ENCODE measurements at places on chromosomes 1 and 21. TPM values are rescaled to one million over a fixed set of nuclear protein-coding genes. Genes with fewer than 3 reads are reported as not detected.

GRCh38 chr1:46812065-46812963 lies 13.5 kb downstream of the CYP4B1 start:
- no peaks in the 10 kb centered on the region for H3K36me3 ChIP-seq
- H3K27ac ChIP-seq: no peak overlapping the region
- no peak for DNase-seq
- H3K4me3 ChIP-seq: no peak overlapping the region
- H3K4me1 ChIP-seq: no peaks in the 10 kb centered on the region
- no peaks in the 10 kb centered on the region for H3K27me3 ChIP-seq

GRCh38 chr1:203283597-203283996 lies 21.7 kb upstream of the BTG2 start:
- peaks cover 23% of the 10 kb centered on the region for H3K4me1 ChIP-seq
- no peak overlapping the region for H3K4me3 ChIP-seq
- H3K27me3 ChIP-seq: no peaks in the 10 kb centered on the region
- no peak for DNase-seq
- H3K27ac ChIP-seq: no peak overlapping the region

GRCh38 chr21:23694390-23694789 lies 1912.9 kb downstream of the MRPL39 start:
- no peak overlapping the region for H3K4me3 ChIP-seq
- DNase-seq: no peak
- H3K36me3 ChIP-seq: no peaks in the 10 kb centered on the region

DNA sequence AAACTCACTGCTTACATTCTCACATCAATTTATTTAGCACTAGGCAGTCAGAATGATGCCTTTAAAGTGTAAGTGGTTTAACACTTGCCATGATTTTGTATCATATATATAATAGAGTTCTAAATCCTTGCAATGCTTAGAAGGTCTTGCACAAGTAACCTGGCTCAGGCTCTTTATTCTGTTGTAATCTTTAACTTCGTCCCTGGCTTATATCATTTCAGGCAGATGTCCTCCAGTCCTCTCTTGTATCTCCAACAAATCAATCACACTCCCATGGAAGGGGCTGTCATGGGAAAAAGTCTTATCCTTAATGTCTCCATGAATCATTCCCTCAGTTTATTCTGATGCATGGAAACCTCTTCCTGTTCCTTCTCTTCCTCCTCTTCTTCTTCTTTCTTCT lies 841.6 kb upstream of the B3GALT2 start:
- no peak for DNase-seq
- no peak overlapping the region for H3K4me3 ChIP-seq
- no peaks in the 10 kb centered on the region for H3K4me1 ChIP-seq
- no peaks in the 10 kb centered on the region for H3K36me3 ChIP-seq
- H3K27me3 ChIP-seq: no peaks in the 10 kb centered on the region
- no peak overlapping the region for H3K27ac ChIP-seq

RGSL1 gene
- not detected for total RNA-seq

DNA sequence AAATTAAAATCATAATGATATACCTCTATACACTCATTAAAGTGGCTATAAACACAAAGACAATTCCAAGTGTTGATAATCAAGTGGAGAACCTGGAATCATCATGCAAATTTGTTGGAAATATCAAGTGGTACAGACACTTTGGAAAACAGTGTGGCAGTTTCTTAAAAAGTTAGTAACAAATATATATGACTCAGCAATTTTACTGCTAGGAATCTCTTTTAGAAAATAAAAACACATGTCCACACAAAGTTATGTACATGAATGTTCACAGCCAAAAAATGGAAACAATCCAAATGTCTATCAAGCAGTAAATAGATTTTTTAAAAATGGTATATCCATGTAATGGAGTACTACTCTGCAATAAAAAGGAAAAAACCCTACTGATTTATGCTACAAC lies 375.6 kb downstream of the HLX start:
- no peak overlapping the region for H3K4me3 ChIP-seq
- H3K27ac ChIP-seq: no peak overlapping the region
- no peaks in the 10 kb centered on the region for H3K27me3 ChIP-seq
- no peaks in the 10 kb centered on the region for H3K36me3 ChIP-seq
- no peaks in the 10 kb centered on the region for H3K4me1 ChIP-seq
- DNase-seq: no peak

DNA sequence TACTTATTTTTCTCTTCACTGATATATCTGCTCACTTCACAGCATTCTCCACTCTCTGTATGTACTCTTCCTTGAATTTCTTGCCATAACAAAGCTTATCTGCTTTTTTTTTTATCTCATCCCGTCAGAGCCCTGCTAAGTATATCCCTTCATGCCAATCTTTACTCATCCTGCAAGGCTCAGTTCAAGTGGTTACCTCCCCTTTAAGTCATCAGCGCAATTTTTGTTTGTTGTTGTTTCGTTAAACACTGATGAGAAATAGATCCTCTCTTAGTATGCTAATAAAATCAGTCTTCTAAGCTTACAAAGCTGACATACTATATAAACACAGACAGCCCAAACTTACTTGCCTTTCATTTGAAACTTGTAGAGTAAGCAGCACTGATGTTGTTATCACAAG lies 17.8 kb downstream of the COL24A1 start:
- no peaks in the 10 kb centered on the region for H3K27me3 ChIP-seq
- no peaks in the 10 kb centered on the region for H3K36me3 ChIP-seq
- no peaks in the 10 kb centered on the region for H3K4me1 ChIP-seq
- DNase-seq: no peak

DNA sequence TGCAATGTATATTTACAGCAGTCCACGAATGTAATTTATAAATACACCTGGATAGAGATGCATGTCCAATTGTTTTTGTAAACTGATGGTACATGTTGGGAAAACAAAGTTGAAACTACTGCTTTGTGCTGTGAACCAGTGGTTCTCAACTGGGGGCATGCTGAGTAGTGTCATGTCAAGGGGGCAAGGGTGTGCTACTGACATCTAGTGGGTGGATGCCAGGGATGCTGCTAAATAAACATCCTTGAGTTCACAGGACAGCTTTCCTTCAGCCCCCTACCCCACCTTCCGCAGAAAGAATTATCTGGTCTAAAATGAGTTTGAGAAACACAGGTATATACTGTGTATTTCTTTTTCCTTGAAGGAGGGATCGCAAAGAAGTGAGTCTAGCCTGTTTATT lies 95.9 kb downstream of the RASAL2 start:
- H3K36me3 ChIP-seq: no peaks in the 10 kb centered on the region
- peaks cover 9% of the 10 kb centered on the region for H3K4me1 ChIP-seq
- H3K27ac ChIP-seq: no peak overlapping the region
- H3K4me3 ChIP-seq: no peak overlapping the region
- no peaks in the 10 kb centered on the region for H3K27me3 ChIP-seq

TAF13 gene
- 31.3 TPM for total RNA-seq

IL6R gene
- 10.8 TPM for total RNA-seq

SERINC2 gene
- 16.3 TPM for total RNA-seq

GRCh38 chr1:214199585-214199984 lies 81.4 kb upstream of the SMYD2 start:
- no peak overlapping the region for H3K4me3 ChIP-seq
- no peaks in the 10 kb centered on the region for H3K4me1 ChIP-seq
- no peak overlapping the region for H3K27ac ChIP-seq

CFHR1 gene
- 0.80 TPM for total RNA-seq

- peaks cover 26% of the 10 kb centered on the region for H3K4me1 ChIP-seq
- peak overlapping the region; percentile 98 for H3K27ac ChIP-seq
- no peak for DNase-seq
- H3K36me3 ChIP-seq: no peaks in the 10 kb centered on the region
These were observed 1.7 kb downstream of the COP1 start for GRCh38 chr1:176205332-176205914.

- H3K27ac ChIP-seq: no peak within 1 kb of the TSS
- DNase-seq: no peak
- H3K4me1 ChIP-seq: peaks cover 42% of the 10 kb centered on the region
- no peaks in the 10 kb centered on the region for H3K36me3 ChIP-seq
- no peak within 1 kb of the TSS for H3K4me3 ChIP-seq
These were observed at the start of gene GSTM1 for GRCh38 chr1:109687641-109688499. Gene GSTM1, plus strand, starts transcription at chr1:109687817. Its CDS starts 57 bp downstream, at chr1:109687874.

DNA sequence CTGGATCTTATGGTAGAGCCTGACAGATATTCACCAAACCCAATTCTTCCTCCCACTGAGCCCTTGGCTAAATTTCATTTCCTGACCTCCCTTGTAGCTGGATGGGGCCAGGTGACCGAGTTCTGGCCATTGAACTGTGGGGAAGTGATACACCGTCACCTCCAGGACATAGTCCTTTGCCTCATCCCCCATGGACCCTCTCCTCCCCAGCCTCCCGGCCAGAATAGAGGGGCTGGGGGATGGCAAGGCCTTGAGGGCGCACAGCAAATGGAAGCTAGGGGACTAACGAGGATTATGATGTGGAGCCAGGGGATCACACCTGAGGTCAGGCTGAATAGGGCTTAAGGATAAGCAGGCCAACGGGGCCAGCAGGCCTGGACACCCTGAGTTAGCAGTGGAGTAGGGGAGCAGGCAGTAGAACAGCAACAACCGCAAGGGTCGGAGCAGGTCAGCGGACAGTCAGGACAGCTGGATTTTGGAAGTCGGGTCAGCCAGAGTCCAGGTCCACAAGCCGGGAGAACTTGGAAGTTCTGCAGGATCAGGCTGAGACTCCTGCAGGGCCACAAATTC lies 15.0 kb downstream of the BATF3 start:
- H3K4me3 ChIP-seq: no peak overlapping the region
- no peak for DNase-seq
- H3K27me3 ChIP-seq: no peaks in the 10 kb centered on the region
- no peak overlapping the region for H3K27ac ChIP-seq

VANGL2 gene
- total RNA-seq: 0.24 TPM

- no peaks in the 10 kb centered on the region for H3K4me1 ChIP-seq
- no peak overlapping the region for H3K27ac ChIP-seq
- DNase-seq: no peak
- no peak overlapping the region for H3K4me3 ChIP-seq
These were observed 46.5 kb upstream of the PRELP start for GRCh38 chr1:203428981-203429599.

GRCh38 chr1:225866981-225867380 lies 15.2 kb downstream of the TMEM63A start:
- H3K36me3 ChIP-seq: no peaks in the 10 kb centered on the region
- H3K27ac ChIP-seq: no peak overlapping the region
- H3K4me1 ChIP-seq: no peaks in the 10 kb centered on the region
- no peak for DNase-seq
- H3K27me3 ChIP-seq: no peaks in the 10 kb centered on the region
- H3K4me3 ChIP-seq: no peak overlapping the region

Measured in adrenal gland (tissue), 19 donors.